ENCODE measurements at places on chromosomes 3 and 15. TPM values are rescaled to one million over a fixed set of nuclear protein-coding genes. Genes with fewer than 3 reads are reported as not detected.

Gene SCAP
- 56.6 TPM for total RNA-seq

Gene GTPBP8
- total RNA-seq: 13.2 TPM

Gene GOLGA6B
- not detected for total RNA-seq

Gene ACP3
- 0.33 TPM for total RNA-seq

Gene GP9
- total RNA-seq: not detected

DNA sequence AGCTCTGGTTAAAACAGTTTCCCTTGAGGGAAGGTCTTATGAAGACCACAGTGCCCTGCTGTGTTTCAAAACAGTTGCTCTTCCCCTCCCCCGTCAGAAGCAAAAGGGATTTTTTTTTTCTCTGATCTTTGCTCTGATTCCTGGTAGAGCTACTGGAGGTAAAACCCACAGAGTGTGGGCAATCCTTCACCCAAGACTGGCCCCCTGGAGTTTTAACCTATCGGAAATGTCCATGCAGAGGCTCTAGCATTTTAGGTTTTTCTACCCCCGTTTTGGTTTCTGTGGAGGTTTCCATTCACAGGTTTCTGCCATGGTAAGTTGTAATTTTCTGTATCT, 27.7 kb downstream of the GRM2 start:
- H3K4me1 ChIP-seq: no peaks in the 10 kb centered on the region
- no peaks in the 10 kb centered on the region for H3K27me3 ChIP-seq
- no peak overlapping the region for H3K4me3 ChIP-seq
- no peaks in the 10 kb centered on the region for H3K36me3 ChIP-seq
- DNase-seq: no peak
- H3K27ac ChIP-seq: no peak overlapping the region

DNA sequence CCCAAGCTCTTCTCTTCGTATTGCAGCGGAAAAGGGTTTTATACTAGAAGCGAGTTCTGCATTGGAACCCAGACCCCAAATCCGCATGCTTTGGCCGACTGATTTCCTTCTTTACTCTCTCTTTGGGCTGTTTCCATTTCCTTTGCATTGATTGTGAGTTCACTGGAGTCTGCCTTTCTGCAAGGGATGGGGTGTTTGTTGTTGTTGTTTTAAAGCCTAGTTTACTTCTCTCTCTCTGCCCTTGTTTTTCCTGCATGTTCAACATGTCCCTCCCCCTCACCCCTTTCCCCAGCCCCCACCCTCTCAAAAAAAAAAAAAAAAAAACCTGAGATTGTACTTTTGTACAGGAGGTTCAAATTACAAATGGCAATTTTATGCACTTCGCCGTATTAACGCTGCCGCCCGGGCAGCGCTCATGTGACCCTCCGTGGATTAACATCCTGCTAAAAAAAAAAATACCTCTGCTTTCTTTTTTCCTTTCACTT, 2.2 kb downstream of the NR2F2 start:
- H3K36me3 ChIP-seq: no peaks in the 10 kb centered on the region
- peak overlapping the region; percentile 62 for H3K4me3 ChIP-seq
- peaks cover 36% of the 10 kb centered on the region for H3K4me1 ChIP-seq

DNA sequence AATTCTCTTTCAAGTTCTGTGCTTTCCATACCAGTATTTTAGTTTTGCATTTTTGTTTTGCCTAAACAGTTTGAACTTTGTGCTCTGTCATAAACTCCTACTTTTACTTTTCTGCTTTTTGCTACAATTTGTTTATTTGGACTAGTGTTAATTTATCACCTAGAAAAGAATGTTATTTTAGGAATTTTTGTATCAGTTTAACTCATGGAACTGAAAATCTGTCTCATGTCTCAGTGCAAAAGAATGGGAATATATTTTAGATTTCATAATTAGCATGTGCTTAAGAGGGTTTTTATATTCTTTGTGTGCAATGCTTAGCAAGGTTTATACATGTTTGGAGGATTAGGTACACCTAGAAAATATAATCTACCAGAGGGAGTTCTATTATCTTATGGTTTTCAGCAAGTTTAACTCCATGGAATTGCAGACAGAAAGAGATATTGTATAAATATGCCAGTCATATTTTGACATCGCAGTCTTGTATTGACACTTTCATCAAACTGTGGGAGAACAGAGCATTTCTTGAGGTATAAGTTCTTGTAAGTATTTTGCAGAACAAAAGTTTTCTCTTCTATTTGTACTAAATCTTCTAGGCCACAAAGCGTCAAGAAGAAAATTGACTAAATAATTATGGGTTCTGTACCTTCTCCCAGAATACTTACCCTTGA, 409.9 kb downstream of the RBMS3 start:
- H3K4me1 ChIP-seq: no peaks in the 10 kb centered on the region
- no peak for DNase-seq
- H3K27me3 ChIP-seq: no peaks in the 10 kb centered on the region
- H3K4me3 ChIP-seq: no peak overlapping the region
- H3K27ac ChIP-seq: no peak overlapping the region
- H3K36me3 ChIP-seq: no peaks in the 10 kb centered on the region

- no peak overlapping the region for H3K27ac ChIP-seq
- no peak overlapping the region for H3K4me3 ChIP-seq
- no peaks in the 10 kb centered on the region for H3K36me3 ChIP-seq
- no peaks in the 10 kb centered on the region for H3K27me3 ChIP-seq
- H3K4me1 ChIP-seq: no peaks in the 10 kb centered on the region
Measured at GRCh38 chr3:119352034-119352609, 57.9 kb downstream of the ARHGAP31 start.

- DNase-seq: no peak
- no peaks in the 10 kb centered on the region for H3K4me1 ChIP-seq
- H3K36me3 ChIP-seq: no peaks in the 10 kb centered on the region
- no peak overlapping the region for H3K27ac ChIP-seq
Measured at GRCh38 chr3:69411346-69411745, 25.5 kb upstream of the FRMD4B start.

Data from body of pancreas (tissue), 4 donors.